ENCODE measurements at places on chromosomes 5 and 9. TPM values are rescaled to one million over a fixed set of nuclear protein-coding genes. Genes with fewer than 3 reads are reported as not detected.
A peak's percentile ranks its signal among the peaks of the same experiment; 100 is the strongest.

Gene FYB1
- 2.3 TPM for polyA plus RNA-seq

Gene PLCXD3
- 5.1 TPM for polyA plus RNA-seq

Gene C9orf153
- polyA plus RNA-seq, result not detected

DNA sequence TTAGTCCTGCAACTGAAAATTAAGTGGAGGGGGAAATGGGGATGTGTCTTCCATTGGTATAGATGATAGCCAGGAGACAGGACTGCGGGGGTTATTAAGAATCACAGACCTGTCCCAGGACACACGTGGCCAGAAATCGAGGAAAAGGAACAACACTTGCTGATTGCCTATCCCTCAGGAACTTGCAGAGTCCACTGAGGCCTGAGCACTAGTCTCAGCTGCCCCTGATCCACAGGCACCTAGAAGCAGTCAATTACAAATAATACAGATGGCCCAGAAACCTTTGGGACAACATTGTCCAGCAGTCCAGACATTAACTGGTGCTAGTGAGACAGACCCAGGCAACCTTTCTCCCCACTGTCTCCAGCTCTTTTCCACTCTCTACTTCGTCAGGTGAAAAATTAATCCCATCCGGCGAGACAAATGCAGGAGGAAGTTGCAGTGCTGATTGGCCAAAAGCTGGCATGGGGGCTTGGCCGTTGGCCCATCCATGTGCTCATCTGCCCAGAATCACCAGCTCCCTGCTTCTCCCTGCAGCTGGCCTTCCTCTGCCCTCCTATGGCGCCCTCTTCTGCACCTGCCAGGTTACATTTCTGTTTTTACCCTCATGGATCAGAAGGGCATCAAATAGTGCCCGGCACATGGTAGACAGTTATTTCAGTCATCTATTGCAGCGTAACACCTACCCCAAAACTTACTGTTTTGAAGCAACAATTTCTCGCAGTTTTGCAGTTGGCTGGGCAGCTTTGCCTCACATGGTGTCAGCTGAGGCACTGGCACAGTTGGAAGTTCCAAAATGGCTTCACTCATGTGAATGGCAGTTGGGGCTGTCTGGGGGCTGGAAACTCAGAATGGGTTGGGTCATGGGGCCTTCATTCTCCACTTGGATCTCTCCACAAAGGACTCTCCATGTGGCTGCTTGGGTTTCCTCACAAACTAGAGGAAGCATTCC is 3.6 kb upstream of the B4GALT1 start:
- peak; percentile 80 for DNase-seq

DNA sequence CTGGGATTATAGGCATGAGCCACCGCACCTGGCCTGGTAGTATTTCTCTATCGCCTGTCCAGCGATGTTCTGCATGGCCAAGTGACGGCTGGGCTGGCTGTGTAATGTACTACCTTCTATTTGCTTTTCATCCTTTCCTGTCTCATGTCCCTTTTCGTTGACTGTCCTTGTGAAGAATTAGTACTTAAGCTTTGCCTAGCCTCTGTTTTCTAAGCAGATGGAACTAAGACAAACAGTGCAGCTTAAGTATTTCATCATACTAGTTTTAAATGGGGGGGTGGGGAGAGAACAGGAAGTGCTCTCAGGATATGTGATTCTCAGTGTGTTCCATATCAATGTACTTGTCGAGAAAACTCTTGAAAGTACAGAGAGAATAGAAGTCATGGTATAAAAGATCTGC is 31.7 kb upstream of the CCL21 start:
- DNase-seq, result no peak

- DNase-seq, result no peak
These were observed 34.8 kb downstream of the CD180 start for GRCh38 chr5:67161767-67162166.

DNA sequence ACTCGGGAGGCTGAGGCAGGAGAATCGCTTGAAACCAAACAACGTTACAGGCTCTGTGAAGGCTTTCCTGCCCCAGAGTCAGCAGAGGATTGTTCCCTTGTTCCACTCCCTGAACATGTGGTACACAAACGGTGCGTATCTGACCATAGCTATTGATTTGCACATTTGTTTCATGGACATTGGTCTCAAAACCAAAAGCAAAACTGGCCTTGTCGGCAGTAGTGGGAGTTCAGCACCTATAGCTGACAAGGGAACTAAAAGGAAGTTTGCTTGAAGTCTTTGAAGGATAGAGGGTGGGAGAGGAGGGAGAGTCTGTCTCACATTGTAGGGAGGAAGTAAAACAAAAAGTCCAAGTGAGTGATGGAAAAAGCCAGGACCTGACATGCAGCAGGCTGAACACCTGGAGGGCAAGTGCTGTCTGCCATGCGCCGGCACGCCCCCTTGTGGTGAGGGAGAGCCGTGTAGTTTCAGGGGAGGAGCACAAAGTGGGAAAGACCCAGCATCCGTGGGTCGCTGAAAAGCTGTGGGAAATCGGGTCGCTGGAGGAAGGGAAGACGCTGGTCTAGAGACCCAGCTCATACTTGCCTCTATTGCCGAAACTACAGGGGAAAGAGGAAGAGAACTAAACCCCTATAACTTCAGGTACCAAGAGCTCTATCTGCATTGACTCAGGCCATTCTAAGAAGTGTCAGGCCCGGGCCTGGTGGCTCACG is 58.0 kb downstream of the RAD23B start:
- peak; percentile 73 for DNase-seq

DNA sequence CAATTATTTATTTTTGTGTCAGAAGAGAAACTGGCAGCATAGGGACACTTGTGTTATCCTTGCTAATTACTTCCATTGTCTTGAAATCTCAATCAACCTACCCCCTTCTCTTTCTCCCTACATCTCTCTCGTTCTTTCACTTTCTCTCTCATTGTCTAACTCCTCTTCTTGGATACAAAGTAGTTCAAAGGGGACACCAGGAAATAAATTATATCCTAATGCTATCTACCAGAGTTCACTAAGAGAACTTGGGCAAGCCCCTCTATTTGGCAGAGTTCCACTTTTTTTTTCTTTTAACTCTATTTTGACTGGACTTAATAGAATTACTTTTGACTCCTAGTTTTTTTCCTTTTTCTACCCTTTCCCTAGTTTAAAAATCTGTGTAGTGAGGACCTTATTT is 102.2 kb downstream of the MEF2C start:
- no peak for DNase-seq

GRCh38 chr5:42825422-42826148 is 13.9 kb upstream of the SELENOP start:
- DNase-seq, result no peak

DNA sequence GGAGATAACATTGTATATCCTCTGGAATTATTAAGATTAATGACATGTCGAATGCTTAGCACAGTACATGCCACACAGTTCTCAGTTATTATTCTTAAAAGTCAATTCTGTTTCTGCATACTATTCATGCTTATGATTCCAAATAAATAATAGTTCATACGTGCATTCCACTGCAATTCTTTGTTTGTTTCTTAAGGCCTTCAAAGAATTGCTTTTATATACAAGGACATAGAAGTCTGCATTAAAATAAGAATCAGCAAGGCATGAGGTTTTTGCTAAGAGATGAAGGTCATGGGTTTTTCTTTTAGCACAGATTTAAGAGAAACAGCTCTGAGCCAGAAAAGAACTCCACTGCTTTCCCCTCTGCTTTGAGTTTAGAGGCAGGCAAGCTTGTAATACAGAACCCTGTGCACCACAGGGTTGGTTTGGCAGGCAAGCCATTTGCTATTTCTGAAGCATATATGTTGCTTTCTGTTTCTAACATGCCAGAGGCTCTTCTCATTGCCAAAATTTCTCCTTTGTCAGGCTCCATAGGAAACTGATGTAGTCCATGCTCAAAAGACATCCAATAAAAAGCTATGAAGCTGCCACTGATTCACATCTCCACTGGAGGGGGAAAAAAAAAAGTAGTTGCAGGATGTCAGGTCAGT is 420.6 kb upstream of the TYRP1 start:
- DNase-seq, result no peak

DNA sequence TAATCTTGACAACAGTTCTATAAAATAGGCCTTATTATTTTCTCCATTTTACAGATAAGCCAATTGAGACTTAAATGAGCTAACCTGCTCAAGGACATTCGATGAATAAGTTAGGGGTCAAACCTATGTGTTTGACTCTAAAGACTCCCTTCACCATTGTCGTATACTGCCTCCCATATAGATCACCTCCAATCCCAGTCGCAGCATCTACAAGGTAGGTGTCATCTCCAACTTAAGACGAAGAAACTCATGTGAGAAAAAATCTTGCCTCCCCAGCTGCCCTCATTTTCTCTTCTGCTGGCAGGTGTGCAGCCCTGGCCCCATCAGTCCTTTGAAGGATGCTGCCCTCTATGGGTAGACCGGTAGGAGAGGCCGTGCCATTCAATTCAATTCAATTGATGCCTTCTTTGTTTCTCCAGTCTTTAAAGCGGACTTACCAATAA is 75.2 kb upstream of the SMARCA2 start:
- peak; percentile 26 for DNase-seq

GRCh38 chr5:14745188-14745563 is 80.7 kb downstream of the OTULIN start:
- no peak for DNase-seq

DNA sequence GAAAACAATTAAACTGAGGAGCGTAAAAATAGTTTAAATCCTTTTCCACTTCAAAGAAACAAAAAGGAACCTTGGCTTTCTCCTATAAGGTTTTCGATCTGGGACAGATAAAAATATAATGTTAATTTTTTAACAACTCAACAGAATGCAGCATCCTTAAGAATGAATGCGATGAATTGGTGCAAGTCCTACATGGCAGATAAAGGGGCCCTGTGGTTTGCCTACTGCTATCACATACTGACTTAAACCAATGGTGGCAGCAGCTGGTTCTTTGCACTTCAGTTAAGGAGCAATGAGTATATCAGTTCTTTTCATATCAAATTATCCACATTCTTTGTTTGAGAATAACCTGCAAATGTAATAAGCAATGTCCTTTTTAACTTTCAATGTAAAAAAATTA is 12.4 kb upstream of the TYRP1 start:
- no peak for DNase-seq

Measured in kidney (tissue), 22 donors.